ENCODE measurements at places on chromosomes 1 and 21.

DNA sequence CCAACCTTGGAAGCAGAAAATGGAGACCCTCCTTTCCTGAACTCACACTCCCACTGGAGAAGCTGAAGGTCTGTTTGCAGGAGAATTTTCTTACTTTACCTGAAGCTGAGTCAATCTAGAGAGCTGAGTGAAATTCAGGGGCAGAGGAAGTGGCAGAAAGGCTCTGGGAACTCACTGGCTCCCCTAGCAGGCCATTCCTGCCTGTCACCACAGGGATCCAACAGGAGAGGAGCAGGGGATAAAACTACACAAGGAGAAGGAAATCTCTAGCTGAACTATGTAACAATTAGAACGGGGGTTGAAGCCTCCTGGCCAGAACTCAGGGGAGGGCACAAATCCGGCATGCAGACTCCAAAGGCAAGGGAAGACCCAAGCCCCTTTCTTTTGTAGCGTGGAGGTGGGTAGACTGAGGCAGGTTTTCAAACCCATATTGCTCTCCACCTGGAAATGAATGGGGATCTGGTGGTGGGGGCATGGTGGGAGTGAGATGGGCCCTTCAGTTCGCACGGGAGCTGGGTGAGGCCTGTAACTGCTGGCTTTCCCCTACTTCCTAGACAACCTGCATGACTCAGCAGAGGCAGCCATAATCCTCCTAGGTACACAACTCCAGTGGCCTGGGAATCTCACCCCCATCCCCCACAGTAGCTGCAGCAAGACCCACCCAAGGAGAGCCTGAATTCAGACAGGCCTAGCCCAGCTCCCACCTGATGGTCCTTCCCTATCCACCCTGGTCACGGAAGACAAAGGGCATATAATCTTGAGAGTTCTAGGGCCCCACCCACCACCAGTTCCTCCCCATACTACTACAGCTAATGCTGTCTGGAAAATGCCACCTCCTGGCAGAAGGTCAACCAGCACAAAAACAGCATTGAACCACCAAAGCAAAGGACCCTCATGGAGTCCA lies 158.1 kb downstream of the LTN1 start:
- DNase-seq: no peak

- DNase-seq: no peak
Measured at GRCh38 chr1:86779308-86780191, 75.2 kb downstream of the SH3GLB1 start.

- DNase-seq: no peak
Measured at GRCh38 chr1:178528228-178528952, 15.5 kb downstream of the TEX35 start.

DNA sequence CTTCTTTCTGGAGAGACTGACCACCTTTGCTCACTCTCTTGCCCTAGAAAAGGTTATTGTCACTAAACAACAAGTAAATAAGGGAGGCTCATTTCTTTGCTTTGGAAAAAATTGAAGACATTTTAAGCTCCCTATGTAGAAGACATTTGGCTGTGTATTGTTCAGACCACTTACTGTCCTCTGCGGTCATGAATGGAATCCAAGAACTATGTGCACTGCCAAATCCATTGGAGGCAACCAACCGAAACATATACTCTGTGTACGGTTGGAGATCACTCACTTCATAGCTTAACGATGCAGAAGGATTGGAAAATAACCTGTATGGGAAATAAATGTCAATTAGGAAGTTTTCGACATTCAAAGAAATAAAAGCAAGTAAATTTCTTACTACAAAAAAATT lies 332.8 kb downstream of the KCTD3 start:
- DNase-seq: no peak

- DNase-seq: no peak
Measured at GRCh38 chr1:90100566-90100965, 105.7 kb downstream of the ZNF326 start.

- DNase-seq: no peak
Measured at GRCh38 chr1:64161357-64161941, 42.0 kb upstream of the UBE2U start.

- no peak for DNase-seq
Measured at GRCh38 chr1:24765308-24765988, 20.2 kb downstream of the CLIC4 start.

DNA sequence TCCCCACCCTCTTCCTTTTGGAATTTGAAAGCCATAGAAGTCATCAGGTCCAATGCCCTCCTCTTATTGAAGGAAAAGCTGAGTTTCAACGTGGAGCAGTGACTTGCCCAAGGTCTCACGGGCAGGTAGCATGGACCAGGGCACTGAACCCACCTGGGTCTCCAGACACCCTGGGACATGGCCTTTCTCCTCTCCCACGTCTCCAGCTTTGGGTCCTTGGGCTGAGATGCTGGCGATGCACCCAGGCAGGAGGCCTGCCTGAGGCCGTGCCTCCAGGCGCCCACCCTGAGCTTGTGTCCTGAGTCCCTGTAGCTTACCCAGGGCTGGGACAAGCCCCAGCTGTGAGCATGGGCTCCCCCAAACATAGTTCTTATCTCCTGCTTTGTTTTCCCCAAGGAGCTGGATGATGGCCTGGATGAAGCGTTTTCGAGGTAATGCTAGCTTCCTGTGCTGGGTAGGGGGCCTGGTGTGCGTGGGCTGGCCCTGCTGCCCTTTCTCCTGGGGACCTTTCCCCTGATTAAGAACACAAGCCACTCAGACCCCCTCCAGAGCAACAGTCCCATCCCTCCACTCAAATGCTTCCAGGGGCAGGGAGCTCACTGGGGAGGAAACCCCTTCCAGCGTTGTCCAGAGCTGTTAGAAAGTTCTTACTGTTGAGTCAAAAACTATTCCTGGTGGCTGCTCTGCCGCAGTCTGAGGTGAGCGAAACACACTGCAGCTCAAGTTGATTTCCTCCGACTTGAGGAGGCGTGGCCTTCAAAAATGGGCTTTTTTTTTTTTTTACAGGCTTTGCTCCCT lies 21.6 kb downstream of the LDLRAP1 start:
- no peak for DNase-seq

- no peak for DNase-seq
Measured at GRCh38 chr1:112937070-112937469, 18.9 kb downstream of the SLC16A1 start.

DNA sequence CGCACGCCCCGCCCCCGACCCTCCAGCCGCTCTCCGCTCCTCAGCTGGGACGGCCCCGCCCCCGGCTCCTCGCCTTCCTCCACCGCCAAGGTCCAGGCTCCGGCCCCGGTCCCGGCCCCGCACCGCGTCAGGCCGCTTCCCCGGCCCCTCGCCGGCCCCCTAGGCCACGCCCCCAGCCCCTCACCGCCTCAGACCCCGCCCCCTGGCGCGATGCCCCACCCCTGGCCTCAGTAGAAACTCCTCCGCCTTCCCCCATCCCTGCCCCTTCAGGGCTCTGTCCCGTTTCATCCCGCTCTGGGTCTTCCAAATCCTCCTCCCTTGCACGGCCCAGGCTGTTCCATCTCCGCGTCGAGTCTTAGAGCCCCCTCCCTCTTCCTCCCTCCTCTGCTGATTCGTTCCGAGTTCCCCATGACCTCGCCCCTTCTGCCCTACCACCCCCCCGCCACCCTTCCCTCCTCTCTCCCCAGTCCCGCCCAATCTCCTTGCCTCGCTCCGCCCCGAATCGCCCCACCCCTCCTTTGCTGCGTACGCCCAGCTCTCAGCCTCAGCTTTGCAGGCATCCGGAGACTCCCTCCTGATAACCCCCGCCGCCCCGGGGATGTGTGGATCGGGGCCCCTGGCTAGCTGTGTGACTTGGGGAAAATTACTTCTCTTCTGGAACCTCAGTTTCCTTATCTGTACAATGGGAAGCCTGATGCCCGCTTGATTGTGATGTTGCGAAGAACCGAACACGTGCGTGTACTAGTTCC lies 448 bp upstream of the ASAP3 start:
- peak; percentile 27 for DNase-seq

- DNase-seq: peak; percentile 76
Measured at GRCh38 chr1:40423264-40423642, 27.0 kb upstream of the ZFP69B start.

Measured in inflammatory macrophage treated with lipopolysaccharide for 1 hour (primary cell).